ENCODE measurements at places on chromosomes 7 and 10.

DNA sequence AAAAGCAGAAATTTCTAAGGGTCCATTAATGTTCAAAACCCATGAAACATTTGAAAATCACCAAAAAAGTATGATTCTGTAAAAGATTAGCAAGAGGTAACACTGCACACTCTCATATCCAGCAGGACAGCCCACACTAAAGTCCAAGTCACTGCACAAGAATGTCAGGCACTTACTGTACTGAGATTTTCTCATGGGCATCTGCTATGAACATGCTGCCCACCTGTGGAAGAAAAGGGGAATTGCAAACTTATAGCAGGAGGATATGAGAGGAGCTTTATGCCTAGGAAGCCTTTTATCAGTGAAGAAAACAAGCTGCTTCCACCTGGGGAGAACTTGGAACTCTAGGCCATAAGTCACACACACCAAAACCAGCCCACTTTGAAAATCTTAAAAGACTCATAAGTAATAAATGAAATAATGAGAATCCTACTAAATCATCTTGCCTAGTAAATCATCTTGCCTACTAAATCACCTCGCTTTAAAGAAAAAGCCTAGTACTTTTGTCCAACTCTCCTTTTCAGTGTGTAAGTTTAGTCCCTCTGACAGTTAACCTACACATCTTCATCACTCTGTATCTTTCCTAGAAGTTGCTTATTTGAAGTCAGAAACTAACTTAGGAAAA, 46.1 kb downstream of the ARMH3 start:
- DNase-seq, result peak; percentile 89

DNA sequence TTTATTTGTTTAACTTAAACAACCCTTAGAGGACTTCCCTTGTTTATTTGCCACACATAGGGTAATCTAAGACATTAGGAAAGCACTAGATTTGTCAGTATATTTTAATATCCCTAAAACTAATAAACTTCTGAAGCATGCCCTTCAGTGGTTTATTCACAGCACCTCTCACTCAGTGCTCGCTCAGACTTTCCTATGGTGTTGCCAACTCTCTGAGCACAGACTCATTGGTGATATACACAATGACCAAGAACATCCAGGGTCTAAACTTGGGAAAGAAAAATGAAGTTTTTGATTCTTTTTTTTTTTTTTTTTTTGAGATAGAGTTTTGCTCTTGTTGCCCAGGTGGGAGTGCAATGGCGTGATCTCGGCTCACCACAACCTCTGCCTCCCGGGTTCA, 82.2 kb downstream of the RAB11FIP2 start:
- no peak for DNase-seq

DNA sequence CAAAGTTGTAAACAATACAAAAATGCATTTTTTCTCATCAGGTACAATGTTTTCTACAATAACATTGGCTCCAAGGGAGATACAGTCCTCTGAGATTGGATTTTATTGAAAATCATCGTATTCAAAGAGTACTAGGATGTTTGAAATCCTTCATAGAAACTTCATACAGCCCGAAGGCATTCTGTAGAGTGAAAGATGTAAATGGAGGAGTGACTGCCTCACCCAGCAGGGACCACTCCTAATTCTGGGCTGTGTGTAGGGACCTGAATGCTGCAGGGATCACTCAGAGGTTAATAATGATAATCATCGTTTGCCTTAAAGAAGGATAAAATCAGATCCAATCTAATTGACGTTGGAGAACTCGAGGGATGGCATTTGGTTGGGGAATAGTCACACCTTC, 198.6 kb downstream of the HECW1 start:
- DNase-seq, result no peak

DNA sequence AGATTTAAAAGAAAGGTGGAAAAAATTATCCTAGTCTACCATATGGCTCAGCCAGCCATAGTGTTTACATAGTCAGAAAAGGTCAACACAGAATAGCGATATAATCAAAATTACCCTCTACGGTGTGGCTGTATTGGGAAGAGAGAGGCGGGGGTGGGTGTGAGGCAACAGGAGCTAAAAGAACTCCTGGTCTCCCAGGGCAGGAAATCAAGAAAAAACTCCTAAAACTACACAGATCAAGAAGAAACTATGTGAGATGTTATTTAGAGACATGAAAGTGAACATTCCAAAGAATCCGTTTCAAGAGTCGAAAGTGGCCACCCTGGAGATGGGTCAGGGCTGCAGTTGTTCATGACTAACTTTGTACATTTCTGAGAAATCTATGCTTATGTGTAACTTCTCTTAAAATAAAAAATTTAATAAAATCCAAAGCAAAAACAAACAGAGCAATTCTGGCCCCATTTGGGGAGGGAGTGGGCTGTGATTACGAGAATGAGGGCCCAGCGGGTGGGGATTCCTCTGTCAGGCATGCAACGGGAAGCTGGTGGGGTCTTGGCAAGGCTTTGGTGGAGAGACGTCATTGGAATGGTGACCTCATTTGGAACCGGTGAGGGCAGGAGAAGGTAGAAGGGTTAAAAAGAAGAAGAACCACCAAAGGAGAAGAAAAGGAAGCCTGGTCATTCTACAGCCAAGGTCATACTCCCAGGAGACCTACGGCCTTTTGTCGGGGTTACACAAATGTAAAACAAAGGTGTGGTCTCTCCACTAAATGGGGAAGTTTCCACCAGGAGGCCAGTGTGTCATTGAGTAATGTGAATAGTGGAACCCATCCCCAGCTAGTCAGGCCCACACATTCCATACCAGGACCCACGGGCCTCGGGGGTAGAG, 71.2 kb upstream of the DUSP5 start:
- peak; percentile 90 for DNase-seq

- no peak for DNase-seq
Measured at GRCh38 chr7:50367100-50367499, 62.6 kb downstream of the IKZF1 start.

- no peak for DNase-seq
Measured at GRCh38 chr7:156820445-156821063, 72.4 kb downstream of the LMBR1 start.

DNA sequence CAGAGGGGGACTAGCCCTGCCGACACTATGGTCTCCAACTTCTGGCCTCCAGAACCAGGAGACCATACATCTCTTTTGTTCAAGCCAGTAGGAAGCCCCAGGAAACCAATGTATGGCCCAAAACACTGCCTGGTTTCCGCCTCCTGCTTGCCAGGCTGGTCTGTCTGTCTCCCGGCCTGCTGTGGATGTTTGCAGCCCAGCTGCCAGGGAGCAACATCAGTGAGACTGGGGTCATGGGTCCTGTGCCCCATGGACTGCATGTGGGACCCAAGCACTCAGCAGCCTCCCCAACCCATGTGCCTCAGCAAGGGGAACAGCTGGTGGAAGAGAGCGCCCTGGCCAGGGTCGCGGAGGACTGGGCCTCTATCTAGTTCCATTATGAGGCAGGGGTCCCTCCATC, 33.4 kb upstream of the NUB1 start:
- DNase-seq, result no peak

- no peak for DNase-seq
Measured at GRCh38 chr10:17682236-17682946, 38.4 kb downstream of the STAM start.

- peak; percentile 27 for DNase-seq
Measured at GRCh38 chr10:34281661-34282582, 533.2 kb downstream of the PARD3 start.

- DNase-seq, result no peak
Measured at GRCh38 chr10:49112851-49113250, 2.5 kb downstream of the VSTM4 start.

- no peak for DNase-seq
Measured at GRCh38 chr7:143396625-143397556, 11.8 kb downstream of the EPHA1 start.

DNA sequence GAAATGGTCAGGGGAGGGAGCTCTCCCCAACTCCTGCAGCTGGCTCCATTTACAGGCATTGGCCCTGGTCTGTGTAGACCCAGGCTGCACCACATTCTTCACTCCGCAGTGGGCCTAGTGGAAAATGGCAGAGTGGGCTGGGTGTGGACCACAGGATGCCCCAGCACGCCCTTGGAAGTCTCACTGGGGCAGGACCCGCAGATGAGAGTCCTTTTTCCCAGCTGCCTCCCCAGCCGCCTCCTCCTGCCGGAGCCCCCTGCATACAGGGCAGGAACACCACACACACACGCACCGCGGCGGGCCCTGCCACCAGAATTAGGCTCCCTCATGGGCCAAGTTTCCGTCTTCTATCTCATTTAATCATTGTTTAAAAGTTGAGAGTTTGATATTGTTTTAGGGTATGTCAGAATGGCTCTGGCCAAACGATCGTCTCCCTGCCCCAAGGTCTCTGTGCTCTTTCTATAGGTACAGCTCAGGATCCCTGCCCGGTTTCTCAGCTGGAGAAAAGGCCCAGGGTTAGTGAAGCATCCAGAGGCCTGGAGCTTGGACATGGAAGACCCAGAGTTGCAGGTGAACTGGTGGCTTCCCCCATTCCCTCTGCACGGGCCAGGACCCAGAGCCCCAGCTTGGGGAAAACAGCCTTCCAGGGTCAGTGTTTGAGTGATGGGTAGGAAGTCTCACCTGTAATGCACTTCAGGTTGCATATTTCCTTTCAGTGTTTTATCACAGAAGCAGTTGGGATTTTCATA, 42.0 kb downstream of the ZNF467 start:
- no peak for DNase-seq

GRCh38 chr7:132125096-132125495, 451.2 kb downstream of the PLXNA4 start:
- no peak for DNase-seq

DNA sequence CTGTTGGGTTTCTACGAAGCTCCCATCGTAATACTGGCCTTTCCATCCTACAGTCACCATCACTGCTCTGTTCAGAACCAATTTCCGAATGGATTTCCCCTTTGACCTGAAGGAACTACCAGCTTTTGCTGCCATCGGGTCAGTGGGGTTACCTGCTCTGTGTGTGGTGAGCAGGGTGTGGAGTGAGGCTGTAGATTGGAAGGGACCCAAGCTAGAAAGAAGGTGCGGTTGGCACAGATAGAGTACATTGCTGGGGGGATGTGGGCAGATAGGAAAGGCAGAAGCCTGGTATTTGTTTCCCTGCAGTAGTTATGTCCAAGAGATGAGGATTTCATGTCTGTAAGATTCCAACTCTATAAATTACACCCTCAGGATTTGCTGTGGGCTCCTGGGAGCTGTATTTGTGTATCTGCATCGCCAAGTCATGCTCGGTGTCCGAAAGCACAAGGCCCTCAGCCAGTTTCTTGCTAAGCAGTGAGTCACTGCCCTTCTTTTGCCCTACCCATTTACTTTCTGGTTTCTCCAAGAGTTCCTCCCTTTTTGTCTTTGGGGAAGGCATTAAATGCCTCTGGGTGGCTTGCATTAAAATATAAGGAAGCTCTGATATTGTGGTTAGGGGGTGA, 15.4 kb downstream of the CLCN1 start:
- DNase-seq, result peak; percentile 78

DNA sequence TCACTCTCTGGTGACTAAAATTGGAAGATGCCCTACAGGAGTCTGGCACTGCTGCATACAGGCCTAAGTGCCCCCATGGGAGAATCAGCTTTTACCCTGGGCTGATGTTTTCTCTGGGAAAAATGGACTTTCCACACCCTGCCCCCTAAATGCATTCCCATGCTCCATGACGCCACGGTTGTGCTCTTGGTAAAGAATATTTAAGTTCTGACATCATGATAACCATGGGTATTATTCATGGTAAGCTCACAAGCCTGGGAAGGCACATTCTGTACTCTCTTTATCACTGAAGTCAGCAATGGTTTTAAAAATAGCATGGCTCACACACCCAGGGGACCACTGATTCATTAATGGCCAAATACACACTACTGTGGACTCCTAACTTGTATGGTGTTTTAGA, 43.4 kb downstream of the HIPK2 start:
- DNase-seq, result peak; percentile 96

- peak; percentile 55 for DNase-seq
Measured at GRCh38 chr10:22618078-22618785, 96.1 kb downstream of the PIP4K2A start.

DNA sequence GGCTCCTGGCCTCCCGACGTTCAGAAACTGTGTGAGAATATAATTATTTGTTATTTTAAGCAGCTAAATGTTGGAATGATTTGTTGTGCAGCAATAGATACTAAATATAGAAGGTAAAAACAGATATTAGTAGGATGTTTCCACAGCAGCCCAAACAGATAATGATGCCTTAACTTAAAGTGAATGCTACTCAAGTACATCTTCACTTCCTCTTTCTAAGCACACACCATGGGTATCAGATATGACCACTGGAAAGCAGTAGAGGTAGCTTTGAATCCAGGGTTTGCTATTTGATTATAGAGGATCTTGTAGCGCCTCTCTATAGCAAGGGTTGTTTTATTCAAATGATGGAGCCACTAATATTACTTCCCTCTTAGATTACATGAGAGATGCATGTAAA, 38.2 kb upstream of the BET1 start:
- DNase-seq, result no peak

DNA sequence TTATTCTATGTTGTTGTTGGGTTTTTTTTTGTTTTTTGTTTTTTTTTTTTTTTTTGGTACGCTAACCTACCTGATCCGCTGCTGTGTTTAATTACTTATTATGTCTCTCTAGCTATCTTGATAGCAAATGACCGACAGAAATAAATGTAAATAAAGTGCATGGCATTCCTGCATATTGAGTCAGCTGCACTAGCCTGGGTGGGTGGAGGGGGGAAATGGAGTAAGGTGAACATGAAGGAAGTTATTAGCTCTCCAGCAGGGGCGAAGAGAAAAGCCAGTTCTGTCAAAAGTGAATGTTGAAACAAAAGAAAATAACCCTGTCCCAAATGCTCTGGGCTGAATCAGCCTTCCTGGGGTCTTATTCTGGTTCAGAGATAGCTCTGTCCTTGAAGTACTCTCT, 210.7 kb upstream of the MDFIC start:
- DNase-seq, result no peak

DNA sequence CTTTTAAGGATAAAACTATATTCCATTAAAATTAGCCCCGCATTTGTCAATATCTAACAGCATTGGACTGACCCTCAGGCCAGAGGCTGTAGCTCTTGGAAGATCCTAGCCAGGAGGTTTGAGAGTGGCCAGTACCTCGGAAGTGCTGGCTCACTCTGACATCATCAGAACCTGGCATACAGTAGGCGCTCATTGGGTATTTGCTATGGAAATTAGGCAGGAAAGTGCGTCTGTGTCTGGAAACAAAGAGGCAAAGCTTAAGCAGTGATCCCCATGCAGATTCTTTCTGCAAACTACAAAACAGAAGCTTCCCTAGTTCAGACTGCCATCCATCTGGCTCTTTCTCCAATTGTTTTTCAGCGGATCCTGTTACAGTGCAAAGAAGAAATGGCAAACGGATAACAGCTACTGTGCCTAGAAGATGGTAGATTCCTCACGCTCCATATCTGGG, 1.7 kb upstream of the PRKCQ start:
- DNase-seq, result no peak

DNA sequence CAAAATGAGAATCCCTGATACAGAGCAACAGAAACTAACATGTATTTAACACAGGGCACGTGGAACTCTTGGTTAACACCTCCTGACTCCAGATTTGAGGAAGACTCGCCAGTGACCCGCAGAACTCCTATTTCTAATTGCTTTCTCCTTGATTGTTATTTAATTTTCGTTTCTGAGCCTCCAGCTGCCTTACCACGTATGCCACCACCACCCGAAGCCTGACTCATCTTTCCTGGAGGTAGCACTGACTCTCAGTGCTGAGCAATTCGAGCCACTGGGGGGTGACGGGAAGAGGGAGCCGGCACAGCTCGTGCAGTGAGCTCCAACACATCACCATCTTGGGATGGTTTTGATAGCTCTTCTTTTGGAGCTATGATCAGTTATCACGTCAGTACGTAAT, 273.9 kb upstream of the MGMT start:
- peak; percentile 2 for DNase-seq

All from fibroblast of skin of right quadriceps (primary cell).